A549 treated with CpdA at 1 μM for 4 hours (cell line): ENCODE measurements at places on chromosomes 11 and 22. TPM values are rescaled to one million over a fixed set of nuclear protein-coding genes. Genes with fewer than 3 reads are reported as not detected.

NXPE2 gene
- not detected in 5 replicates for total RNA-seq

GLYATL1B gene
- not detected in 5 replicates for total RNA-seq

CD6 gene
- total RNA-seq, result 0.10 to 0.64 TPM (median 0.27 TPM) in 5 replicates

OR52H1 gene
- total RNA-seq, result not detected in 5 replicates

IL17RA gene
- total RNA-seq, result 5.6 to 7.4 TPM (median 6.7 TPM) in 5 replicates

RHBDD3 gene
- total RNA-seq, result 21.5 to 31.6 TPM (median 30.2 TPM) in 5 replicates

MACROD1 gene
- total RNA-seq, result 7.6 to 13.8 TPM (median 13.3 TPM) in 5 replicates

GLB1L2 gene
- 1.8 to 2.4 TPM (median 1.9 TPM) in 5 replicates for total RNA-seq

PLA2G6 gene
- total RNA-seq, result 2.3 to 5.1 TPM (median 4.4 TPM) in 5 replicates
